ENCODE measurements at places on chromosomes 2 and 18. TPM values are rescaled to one million over a fixed set of nuclear protein-coding genes. Genes with fewer than 3 reads are reported as not detected.
A peak's percentile ranks its signal among the peaks of the same experiment; 100 is the strongest.

DNA sequence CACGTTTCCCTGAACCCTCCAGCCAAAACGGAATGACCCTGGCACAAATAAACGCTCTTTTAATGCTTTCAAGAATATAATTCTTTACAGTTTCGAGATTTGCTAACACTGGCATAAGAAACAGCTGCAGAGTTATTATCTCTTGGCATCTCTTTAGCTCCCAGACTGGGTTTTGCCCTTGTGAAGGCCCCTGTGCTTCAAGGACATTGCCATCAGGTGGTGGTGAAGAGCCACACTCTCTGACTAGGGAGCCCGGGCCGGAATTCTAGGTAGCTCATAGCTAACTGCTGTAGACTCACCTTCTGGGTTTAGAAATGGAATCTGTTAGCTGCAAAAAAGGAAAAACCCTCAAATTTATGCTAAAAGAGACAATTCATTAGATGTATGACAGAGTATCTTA, 13.3 kb upstream of the GALNT14 start:
- no peak for DNase-seq

- DNase-seq: no peak
Measured at GRCh38 chr2:241891988-241892298, 22.4 kb downstream of the RTP5 start.

GRB14 gene
- polyA plus RNA-seq: 2.1 TPM

DNA sequence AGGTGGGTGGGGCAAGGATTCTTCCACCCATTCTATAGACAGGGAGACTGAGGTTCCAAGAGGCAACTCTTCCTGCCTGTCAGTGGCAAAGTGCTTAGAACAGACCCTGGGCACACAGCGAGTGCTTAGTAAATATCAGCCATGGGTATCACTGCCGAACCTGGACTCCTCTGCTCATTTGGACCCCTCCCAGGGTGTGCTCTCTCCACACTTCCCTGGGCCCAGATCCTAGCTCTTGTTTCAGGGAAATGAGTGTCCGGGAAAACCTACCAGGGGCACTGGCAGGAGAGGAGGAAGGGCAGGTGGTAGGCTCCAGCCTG, 136.3 kb downstream of the CYP26B1 start:
- no peak for DNase-seq

GRCh38 chr2:151928380-151928779, 100.2 kb upstream of the ARL5A start:
- DNase-seq: no peak

RAB27B gene
- 0.34 TPM for polyA plus RNA-seq

DNA sequence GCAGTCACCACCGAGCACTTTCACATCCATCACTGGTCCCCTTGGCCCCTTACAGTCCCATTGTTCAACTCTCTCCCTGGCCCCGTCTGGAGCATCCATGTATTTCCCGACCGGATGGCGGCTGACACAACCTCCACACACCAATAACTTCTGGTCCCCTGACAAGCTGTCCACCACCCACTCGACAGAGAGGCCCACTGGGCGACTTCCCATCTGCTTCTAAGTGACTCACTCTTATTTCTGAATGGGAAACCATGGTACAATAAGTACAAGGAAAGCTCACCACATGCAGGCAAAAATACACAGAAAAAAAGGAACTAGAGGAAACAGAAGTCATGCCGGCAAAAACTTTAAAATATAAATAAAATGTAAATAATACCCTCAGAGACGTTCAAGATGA, 82.9 kb upstream of the RAB12 start:
- no peak for DNase-seq

GRCh38 chr2:11808016-11808400, 61.6 kb downstream of the LPIN1 start:
- DNase-seq: no peak

- no peak for DNase-seq
Measured at GRCh38 chr2:120235681-120236080, 12.5 kb upstream of the TMEM185B start.

DNA sequence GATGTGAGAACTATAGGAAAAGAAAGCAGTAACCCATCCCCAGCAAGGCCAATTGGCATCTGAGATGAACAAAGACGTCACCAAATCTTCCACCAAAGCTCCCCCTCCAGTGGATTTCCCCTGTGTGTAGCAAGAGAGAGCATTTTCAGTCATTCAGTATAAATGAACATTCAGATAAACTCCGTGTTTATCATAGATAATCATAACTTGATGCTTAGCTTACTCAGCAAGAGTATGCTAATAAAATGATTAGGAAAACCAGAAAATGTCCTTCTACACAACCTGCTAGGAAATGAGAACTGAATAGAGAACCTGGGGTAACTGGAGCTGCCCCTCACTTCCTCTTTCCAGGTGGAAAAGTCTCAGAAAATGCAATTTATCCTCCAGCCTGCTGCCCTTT, 198.0 kb upstream of the CCDC150 start:
- no peak for DNase-seq

GRCh38 chr2:43464590-43464989, 131.2 kb downstream of the THADA start:
- DNase-seq: peak; percentile 30

DNA sequence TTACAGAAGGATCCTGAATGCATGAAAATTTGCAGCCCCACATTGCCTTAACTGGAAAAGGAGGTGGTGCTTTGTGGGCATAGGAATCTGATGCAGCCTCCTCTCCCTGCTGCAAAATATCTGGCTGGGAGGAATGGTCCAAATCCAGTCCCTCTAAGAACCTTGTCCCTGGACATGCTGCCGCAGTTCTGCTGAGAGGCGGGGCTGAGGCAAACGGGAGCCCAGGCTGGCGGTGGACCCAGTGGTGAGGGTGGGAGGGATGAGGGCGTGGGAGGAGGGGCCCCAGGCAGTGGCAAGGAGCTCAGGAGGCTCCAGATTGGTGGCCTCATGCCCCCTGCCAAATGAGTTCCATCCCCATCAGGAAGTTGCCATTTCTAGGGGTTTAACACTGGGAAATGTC, 36.2 kb downstream of the ZAP70 start:
- peak; percentile 27 for DNase-seq

GRCh38 chr2:76599732-76600368, 889.1 kb upstream of the GCFC2 start:
- DNase-seq: peak; percentile 90

GRCh38 chr18:1026930-1027329, 122.3 kb downstream of the ADCYAP1 start:
- DNase-seq: no peak

Data from muscle of leg (tissue), 16 donors.